ENCODE measurements at places on chromosomes 12 and 14. TPM values are rescaled to one million over a fixed set of nuclear protein-coding genes. Genes with fewer than 3 reads are reported as not detected.

Gene ITGB7
- polyA plus RNA-seq = 9.5 TPM

DNA sequence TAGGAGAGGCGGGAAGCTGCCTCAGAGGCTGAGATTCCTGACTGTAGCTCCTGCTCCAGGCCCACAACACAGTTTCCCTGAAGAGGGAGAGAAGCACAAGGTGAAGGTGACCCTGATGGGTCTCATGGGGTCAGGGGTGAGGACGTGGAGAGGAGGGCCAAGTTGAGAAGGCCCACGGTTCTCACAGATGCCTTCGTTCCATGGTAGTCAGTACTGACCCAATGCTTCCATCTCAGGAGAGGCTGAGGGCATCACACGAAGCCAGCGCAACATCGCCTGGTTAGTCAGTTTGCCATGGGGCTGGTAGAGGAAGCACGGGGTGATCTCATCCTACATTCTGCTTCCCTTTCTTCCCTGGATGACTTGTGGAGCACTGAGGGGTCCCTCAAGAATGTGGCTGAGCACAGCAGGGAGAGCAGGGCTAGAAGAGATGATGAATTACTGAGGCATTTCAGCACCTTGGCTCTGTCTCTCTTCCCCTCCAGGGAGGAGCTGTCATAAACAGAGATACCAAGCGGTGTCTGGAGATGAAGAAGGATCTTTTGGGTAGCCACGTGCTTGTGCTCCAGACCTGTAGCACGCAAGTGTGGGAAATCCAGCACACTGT is 51.9 kb downstream of the GALNT8 start:
- no peak for DNase-seq

DNA sequence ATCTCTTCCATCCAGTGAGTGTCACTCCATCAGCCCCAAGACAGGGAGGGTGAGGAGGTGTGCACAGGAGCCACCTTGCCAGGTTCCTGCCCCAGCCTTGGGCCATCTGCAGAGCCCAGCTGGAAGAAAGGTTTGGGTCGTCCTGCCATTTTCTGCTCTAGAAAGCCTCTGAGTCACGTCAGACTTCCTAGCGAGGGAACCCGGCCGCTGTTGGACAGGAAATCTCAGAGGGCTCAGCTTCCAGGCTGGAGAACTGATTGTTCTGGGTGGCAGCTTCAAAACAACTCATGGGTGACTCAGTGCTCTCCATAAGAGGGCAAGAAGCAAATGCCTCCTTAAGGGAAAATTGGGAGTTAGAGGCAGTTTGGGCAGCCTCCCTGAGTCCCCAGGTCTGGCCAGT is 16.6 kb downstream of the HIP1R start:
- no peak for DNase-seq

- DNase-seq = no peak
Observed at GRCh38 chr12:62731055-62731820, 203.7 kb downstream of the PPM1H start.

Gene SLC2A14
- polyA plus RNA-seq = 0.55 TPM

Gene RBM25
- polyA plus RNA-seq = 124 TPM

DNA sequence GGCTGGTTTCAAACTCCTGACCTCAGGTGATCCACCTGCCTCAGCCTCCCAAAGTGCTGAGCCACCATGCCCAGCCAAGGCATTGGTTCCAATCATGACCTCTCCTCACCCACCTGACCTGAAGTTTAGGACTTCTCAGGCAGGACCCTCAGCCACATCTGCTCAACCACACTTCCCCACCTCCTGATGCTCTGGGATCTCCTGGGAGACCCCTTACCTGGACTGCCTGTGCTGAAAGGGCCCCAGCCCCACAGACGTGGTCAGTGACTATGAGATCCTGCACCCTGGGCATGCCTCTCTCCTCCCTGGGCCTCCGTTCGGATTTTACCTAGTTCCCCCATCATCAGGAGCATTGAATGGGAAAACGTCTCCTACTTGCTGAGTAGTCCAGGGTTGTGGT is 18.0 kb downstream of the GSC start:
- DNase-seq = no peak

GRCh38 chr14:100815478-100816285 is 10.2 kb upstream of the MEG3 start:
- DNase-seq = no peak

- DNase-seq = peak; percentile 99
Observed at GRCh38 chr12:56081393-56082347, 1.7 kb downstream of the ERBB3 start.

GRCh38 chr14:32572867-32573150 is 243.7 kb downstream of the AKAP6 start:
- DNase-seq = no peak

DNA sequence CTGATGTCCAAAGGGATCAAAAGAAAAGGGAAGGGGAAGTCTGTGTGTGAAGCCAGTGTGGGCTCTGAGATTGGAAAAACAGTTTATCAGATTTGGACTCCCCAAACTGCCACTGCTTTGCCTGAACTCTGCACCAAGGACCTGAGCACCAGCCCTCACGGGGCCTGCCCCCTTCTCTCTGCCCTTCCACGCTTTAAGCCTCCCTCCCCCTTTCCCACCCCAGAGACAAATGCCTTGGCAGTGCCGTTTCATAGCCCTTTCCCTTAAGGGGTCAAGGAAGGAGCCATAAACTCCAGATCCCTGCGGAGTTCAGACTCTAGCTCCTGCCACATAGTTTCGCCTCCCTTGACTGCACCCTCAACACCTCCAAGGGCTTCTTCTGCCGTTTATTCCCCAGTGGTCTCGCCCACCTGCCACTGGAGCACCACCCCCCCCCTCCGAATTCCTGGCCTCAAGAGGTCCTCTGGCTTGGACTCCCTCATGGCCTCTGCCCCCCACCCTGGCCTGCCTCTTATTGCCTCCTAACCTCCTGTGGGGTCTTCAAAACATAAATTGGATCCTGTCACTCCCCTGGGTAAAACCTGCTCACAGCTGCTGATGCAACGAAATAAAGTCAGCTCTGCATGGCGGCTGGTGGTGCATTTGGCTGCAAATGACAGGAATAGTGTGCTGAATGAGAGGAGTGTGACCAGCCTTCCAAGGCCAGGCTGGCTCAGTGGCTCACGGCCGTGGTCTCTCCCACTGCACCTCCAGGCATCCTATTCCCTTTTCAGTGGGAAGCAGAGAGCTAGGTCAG is 18.8 kb downstream of the SLC25A29 start:
- DNase-seq = no peak

DNA sequence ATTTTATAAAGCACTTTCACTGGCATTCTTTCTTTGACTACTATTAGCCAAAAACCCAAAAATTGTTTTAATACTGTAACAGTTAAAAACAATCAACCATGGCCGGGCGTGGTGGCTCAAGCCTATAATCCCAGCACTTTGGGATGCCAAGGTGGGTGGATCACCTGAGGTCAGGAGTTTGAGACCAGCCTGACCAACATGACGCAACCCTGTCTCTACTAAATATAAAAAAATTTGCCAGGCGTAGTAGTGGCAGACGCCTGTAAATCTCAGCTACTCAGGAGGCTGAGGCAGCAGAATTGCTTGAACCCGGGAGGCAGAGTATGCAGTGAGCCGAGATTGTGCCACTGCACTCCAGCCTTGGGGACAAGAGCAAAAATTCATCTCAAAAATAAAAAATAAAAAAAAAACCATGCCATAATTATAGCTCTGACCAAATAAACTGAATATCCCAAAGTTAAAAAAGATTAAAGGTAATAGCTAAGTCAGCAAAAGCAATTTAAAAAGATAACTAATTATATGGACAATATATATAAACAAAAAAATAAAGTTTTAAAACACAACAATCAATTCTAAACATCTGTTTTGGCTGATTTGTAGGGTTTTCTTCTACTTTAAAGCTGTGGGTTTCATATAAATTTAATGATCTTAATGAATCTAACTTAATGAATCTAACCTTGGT is 10.0 kb downstream of the SINHCAF start:
- no peak for DNase-seq

DNA sequence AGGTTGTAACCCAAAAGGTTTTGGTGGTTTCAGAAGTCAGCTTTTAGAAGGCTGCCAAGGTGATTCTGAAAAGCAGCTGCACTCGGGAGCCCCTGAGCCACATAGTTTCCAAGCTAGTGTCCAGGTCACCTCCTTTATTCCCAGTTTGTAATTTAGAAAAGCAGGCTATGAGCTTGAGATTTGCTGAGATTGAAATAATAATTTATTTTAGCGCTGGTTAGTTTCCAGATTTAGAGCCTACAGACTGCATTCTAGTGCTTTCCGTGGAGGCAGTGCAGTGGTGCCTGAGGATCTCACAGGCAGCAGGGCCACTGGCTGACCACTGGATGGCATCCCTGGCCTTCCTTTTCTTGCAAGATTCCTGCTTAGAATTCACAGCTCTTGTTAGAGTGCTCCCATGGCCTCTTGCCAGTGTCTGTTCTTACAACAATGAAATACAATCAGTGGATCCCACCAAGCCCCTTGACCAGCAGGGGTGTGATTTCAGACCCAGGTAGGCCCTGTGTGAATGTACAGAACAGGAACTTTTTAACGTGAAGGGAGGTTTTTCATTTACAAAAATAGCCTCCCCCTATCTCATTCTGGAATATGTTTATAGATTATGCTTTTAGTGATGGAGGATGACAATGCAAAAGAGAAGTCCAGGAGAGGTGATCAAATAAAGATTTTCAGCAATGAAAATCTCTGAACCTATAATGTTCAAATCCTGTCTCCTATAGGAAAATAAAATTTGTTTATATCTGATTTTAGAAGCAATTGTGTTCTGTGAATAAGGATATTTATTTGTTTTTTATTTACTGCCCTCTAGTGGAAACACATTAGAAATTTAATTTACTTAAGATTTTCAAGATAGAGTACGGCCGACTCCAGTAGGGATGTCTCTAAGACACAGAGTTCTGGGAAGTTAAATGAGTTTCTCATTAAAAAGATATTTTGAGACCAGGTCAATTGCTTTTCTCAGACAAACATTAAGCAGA is 362.1 kb upstream of the STXBP6 start:
- DNase-seq = no peak

Gene KITLG
- polyA plus RNA-seq = 17.2 TPM

DNA sequence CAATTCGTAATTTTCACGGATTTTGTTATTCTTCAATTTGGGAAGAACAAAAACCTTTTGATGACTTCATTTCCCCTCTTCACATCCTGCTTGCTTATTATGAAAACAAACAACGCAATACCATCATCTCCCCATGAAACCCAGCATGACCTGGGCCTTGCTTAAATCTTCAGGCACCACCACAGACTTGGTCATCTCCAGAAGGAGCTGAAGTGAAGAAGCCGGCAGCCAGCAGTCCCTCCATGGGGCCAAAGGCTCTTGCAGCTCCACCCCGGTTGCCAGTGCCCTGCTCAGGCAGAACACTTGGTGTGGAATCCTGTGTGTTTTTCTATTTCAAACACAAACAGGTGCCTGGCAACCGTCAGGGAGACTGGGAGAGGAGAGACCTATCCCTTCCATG is 982.9 kb upstream of the TMEM132C start:
- no peak for DNase-seq

Gene IL22
- not detected for polyA plus RNA-seq

DNA sequence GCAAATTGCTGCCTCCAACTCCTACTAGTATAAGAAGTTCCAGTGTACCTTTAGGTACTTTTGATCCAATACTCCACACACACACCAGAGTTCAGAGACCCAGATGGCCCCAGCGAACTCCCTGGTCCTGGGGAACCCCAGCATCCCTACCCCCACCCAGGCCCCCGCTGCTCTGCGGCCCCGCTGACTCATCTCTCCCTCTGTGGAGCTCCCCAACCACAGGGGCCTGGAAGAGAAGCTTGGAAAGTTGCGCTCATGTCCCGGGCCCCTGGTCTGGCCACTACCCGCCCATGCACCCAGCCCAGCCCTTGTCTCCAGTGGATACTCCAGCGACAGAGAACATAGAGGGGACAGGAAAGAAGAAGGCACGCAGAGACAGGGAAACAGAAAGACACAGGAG is 4.2 kb upstream of the SP7 start:
- no peak for DNase-seq

- DNase-seq = no peak
Observed at GRCh38 chr14:100899884-100900771, 3.4 kb downstream of the RTL1 start.

Gene PTPRR
- polyA plus RNA-seq = 3.0 TPM

GRCh38 chr12:19894803-19895202 is 455.5 kb downstream of the AEBP2 start:
- no peak for DNase-seq

DNA sequence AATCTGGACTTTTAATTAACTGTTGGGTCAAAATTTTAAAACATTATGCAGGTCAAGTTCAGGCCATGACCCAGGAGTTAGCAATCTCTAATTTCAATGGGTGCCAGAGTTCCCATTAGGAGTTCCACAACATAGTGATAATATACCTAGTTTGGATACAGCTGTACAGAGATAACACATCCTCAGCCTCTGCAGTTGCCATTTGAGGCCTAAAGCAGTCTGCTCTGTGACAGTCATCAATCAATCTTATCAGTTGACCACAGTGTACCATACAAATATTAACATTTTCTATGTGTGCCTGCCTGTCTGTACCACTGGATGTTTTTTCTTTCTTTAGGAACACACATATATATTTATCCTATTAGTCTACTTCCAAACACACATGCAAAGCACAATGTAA is 54.0 kb upstream of the BBS10 start:
- peak; percentile 3 for DNase-seq

GRCh38 chr12:32644431-32644830 is 34.7 kb upstream of the DNM1L start:
- DNase-seq = no peak

Gene DNAI7
- 0.63 TPM for polyA plus RNA-seq

- no peak for DNase-seq
Observed at GRCh38 chr12:8675591-8676036, 13.0 kb upstream of the MFAP5 start.

Gene OTX2
- polyA plus RNA-seq = not detected

- peak; percentile 64 for DNase-seq
Observed at GRCh38 chr12:13044002-13044905, at the start of gene FAM234B. Gene FAM234B (plus strand): TSS chr12:13044381. CDS start chr12:13044404, 23 bp downstream.

DNA sequence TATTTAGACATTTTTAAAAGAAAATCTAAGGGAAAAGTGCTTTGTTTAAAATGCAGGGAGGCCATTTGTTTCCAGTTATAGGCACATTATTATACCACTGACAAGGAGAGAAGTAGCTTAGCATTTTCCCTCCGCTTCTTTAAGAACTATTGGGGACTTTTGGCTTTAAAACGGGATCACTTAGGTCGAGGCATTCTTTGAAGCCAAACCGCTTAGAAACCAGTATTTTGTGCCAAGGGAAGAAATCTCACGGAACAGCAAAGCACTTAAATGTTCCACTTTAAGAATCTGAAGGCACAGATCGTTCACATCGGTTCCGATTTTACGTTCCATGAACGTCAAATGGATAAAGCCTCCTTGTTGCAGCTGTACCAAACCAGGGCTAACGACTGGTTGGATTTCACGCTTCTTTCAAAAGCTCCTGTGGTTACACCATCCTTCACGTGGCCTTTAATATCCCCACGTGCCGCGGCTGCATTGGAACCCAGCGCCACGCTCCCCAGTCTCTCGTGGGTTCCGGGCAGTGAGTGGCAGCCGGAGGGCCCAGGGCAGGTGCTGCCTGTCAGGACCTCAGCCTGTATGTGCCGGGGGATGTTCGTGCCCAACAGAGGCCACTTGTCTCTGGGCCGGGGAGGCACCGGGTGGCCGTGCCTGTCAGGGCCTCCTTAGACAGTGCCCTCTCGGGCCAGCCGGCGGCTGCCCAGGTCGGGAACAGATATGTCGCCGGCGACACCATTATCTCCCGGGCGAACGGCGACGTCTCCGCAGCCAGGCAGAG is 195.4 kb downstream of the KIF26A start:
- no peak for DNase-seq

GRCh38 chr12:21296751-21297406 is 37.8 kb downstream of the SLCO1A2 start:
- no peak for DNase-seq

- no peak for DNase-seq
Observed at GRCh38 chr14:104378698-104379113, 200.9 kb upstream of the C14orf180 start.

Gene DBX2
- polyA plus RNA-seq = 0.01 TPM

Data from large intestine (tissue), 12 donors.